ENCODE measurements at places on chromosomes 16 and 17.

GRCh38 chr16:67147437-67148140 lies 3.2 kb downstream of the B3GNT9 start:
- DNase-seq, result no peak

DNA sequence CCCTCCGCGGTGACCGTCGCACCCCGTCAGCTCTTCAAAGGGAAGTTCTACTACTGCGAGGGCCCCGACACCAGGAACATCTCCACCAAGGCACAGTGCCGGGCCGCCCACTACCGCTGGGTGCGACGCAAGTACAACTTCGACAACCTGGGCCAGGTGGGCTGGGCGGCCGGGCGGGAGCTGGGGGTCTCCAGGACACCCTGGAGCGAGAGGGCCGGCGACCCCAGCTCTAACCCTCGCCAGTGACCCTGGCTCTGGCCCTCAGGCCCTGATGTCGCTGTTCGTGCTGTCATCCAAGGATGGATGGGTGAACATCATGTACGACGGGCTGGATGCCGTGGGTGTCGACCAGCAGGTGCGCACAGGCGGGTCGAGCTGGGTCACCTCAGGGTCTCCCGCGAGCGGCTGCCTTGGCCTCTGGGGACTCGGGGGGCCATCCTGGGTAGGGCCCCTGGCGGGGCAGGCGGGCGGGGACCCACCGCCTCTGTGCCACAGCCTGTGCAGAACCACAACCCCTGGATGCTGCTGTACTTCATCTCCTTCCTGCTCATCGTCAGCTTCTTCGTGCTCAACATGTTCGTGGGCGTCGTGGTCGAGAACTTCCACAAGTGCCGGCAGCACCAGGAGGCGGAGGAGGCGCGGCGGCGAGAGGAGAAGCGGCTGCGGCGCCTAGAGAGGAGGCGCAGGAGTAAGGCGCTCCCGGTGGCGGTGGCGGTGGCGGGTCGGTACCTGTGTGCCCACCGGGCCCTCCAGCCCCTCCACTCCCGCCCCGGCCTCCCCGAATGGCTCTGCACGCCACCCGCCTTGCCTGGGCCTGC lies 13.4 kb downstream of the TPSG1 start:
- DNase-seq, result no peak

- peak; percentile 64 for DNase-seq
Observed at GRCh38 chr17:81486199-81486810, 26.3 kb downstream of the ACTG1 start.

DNA sequence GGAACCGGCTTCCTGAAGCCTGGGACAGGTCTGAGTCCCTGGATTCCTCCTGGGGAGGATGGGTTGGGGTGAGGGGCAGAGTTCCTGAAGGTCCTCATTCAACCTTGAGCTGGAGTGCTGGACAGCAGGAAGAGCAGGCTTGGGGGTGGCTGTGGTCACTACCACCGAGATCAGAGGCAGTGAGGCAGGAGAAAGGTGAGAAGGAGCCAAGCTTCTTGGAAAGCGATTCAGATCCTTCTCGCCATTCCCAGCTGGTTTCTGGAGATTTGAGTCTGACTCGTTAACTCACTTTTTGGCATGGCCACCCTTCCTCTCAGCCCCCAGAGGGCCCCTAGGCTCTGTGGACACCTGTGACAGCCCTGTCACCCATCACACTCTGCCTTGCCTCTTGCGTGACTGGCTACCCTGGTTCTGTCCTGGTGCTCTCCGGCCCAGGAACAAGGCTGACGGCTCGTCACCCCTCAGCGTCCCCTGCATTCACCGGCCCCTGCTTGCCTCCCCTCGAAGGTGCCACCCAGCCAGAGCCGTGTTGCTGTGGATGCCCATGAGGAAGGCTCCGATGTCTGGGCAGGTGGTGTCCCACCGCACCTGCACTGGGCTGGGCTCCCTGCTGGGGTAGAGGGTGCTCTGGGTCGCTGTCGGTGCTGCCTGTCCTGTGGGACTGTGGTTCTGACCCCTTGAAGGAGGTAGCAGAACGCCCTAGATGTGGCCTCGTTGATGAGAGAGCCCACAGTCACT lies 9.7 kb upstream of the TIMP2 start:
- no peak for DNase-seq

GRCh38 chr16:51134876-51135275 lies 16.2 kb downstream of the SALL1 start:
- DNase-seq, result no peak

DNA sequence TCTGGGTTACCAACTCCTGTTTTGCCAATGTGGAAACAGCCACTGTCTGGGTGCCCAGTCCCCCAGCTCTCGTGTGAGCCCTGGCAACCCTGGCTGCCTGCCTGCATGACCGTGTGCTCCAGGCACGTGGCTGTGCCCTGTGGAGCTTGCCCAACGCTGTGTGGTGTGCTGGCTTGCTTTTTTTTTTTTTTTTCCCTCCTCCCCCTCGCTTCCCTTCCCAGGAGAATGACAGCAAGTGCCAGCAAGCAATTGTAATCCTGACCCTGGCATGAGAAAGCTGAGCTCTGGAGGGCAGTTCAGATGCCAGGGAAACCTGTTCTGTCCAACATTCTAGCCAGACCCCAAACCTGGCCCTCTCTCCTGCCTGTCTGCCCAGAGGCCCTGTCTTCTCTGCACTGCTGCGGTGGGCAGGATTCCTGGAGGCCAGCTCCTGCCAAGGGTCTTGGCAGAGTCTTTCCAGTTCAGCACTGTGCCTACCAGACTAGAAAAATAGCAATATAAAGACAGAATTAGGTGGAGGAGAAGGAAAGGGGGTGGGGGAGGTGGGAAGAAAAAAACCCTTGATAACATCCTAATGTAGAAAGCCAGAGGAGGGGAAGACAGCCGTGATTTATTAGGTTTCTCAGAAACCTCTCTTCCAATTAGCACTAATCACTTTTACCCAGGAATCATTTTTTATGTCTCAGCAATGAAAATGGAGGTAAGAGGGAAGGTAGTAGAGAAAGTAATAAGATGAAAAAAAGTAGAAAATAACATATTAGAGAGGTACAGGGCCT lies 9.0 kb downstream of the HLF start:
- DNase-seq, result no peak

Data from suppressor macrophage treated with lipopolysaccharide for 1 hour (primary cell).